Activated CD4-positive, alpha-beta T cell treated with anti-CD3 and anti-CD28 coated beads, Interleukin-2, amount 10 ng/mL, durations not matched to agents 7 days and 5 days (primary cell): ENCODE measurements at places on chromosomes 3 and 15. TPM values are rescaled to one million over a fixed set of nuclear protein-coding genes. Genes with fewer than 3 reads are reported as not detected.

Gene CADPS
- not detected for total RNA-seq

Gene SAMMSON
- total RNA-seq: not detected

- H3K4me1 ChIP-seq: no peaks in the 10 kb centered on the region
- no peak overlapping the region for H3K4me3 ChIP-seq
- DNase-seq: no peak
- no peak overlapping the region for H3K27ac ChIP-seq
These were observed 38.0 kb downstream of the CADPS start for GRCh38 chr3:62837145-62837787.

DNA sequence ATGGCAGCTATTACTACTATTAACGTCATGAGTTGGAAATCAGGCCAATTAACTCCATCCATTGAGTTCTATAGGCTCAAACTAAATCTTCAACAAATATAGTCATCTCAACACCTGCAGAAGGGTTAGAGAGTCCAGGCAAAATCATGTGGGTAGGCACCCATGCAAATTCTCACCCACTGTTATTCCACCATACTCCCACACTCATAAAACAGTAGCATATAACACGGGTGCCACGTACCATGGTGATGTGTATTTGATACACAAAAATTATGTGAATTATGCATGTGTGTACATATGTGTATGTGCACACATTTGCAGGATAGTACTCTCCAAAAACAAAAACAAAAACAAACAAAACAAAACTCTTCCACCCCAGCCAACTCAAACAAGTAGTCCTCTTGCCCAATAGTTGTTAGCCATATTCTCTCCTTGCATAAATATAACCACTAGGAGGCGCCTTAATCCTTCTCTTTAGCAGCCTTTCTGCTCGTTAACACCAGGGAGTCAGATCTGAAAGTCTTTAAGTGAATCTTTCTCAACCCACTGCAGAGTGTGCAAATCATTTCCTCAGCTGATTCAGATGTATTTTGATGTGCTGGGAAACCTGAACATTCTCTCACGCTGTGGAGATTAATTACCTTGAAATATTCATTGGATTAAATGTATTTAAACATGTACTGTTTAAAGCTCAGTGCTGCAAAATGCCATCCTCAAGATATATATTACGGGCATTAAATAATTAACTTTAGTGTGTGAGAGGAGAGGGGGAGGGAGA, 38.0 kb upstream of the COPB2 start:
- peak; percentile 46 for DNase-seq
- no peak overlapping the region for H3K27ac ChIP-seq
- H3K36me3 ChIP-seq: no peaks in the 10 kb centered on the region
- H3K27me3 ChIP-seq: no peaks in the 10 kb centered on the region
- H3K4me1 ChIP-seq: no peaks in the 10 kb centered on the region
- no peak overlapping the region for H3K4me3 ChIP-seq

DNA sequence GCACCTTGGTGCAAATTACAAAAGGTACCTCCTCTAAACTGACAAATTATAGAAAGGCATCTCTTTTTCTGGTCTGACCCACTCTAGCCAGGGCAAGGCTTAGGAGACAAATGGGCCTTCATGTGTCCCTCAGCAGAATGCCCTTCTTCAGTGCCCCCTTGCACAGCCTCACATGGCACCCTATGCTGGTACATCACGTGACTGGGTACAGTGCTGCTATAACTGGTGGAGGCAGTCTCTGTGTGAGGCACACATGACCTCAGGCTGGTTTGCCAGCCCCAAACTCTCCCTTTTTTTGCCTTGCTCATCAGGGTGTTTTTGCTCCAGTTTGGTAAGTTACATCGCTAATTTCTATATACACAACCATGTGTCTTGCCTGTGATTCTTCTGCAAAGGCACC, 3.1 kb downstream of the CLEC3B start:
- DNase-seq: no peak
- peaks cover 2% of the 10 kb centered on the region for H3K4me1 ChIP-seq
- H3K27me3 ChIP-seq: peaks cover 7% of the 10 kb centered on the region

DNA sequence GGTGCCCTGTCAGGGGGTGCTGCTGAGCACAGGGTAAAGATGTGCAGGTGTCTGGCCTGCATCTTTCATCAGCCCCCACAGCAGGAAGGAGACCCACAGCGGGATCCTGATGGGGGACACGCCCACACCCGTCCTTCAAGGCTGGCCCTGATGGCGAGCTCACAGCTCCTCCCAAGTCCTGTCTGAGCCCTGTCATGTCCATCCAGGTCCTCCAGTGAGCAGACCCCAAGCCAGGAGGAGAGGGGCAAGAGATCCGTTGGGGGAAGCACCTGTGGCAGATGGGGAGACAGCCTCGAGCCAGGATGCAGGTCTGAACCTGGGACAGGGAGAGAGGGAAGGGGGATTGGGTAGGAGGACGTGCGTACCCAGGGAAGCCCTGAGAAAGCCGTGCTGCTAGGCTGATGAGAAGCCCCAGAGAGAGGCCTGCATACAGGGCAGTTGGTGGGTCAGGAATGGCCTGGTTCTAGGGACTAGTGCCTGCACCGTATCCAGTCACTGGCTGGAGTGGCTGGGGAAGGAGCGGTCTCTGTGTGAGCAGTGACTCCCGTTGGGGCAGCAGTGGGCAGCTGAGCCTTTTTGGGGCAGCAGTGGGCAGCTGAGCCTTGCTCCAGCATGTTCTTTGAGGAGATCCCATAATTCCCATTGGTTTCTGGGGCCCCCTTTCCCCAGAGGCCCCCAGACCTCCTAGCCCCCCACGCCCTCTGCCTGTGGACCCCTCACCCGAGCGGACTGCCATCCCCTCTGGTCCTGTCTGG, 133.3 kb upstream of the MEF2A start:
- no peaks in the 10 kb centered on the region for H3K27me3 ChIP-seq
- no peak for DNase-seq
- H3K4me3 ChIP-seq: no peak overlapping the region
- no peaks in the 10 kb centered on the region for H3K36me3 ChIP-seq
